DMS79 (cell line): ENCODE measurements at places on chromosomes 13 and 19.

DNA sequence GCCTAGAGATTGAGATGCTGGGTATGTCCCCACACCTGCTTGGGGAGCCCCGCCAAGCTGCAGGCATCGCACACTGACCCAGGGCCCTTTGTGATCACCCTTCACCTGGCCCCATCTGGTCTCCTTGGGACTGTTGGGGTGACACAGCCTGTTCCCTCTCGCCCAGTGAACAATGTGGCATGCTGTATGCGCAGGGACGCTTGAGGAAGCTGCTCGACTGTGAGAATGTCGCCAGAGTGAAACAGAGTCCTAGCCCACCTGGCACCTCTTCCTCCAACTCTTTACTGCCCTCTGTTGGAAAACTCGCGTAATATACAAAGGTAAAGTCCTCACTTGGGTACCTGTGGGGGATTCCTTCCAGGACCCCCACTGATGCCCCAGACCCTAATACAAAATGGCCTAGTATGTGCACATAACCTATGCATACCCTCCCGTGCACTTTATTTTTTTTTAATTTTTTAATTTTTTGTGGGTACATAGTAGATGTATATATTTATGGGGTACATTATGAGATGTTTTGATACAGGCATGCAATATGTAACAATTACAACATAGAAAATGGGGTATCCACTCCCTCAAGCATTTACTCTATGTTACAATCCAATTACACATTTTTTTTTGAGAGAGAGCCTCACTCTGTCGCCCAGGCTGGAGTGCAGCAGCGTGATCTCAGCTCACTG lies 9.0 kb downstream of the BLOC1S3 start:
- peak; percentile 11 for DNase-seq

- DNase-seq = no peak
Observed at GRCh38 chr19:16462757-16463250, 9.0 kb downstream of the EPS15L1 start.

- no peak for DNase-seq
Observed at GRCh38 chr19:2800506-2800905, 15.2 kb downstream of the THOP1 start.

GRCh38 chr13:75960538-75960994 lies 324.4 kb downstream of the LMO7 start:
- no peak for DNase-seq

DNA sequence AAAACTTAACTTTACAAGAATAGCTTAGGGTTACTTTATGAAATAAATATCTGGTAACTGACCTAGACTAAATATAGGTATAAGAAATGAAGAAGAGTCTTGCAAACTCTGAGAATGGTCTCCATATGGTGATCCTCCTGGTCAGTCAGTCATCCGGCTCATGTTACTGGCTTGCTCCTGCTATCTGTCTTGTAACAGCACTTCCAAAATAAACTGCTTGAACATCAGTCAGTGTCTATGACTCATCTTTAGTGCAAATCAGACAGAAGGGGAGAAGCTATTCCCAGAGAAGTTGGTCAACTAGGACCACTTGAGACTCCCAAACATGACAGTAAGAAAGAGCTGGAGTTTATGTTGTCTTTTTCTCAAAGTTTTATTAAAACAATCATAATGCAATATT lies 1550.9 kb downstream of the PCDH9 start:
- DNase-seq = no peak

DNA sequence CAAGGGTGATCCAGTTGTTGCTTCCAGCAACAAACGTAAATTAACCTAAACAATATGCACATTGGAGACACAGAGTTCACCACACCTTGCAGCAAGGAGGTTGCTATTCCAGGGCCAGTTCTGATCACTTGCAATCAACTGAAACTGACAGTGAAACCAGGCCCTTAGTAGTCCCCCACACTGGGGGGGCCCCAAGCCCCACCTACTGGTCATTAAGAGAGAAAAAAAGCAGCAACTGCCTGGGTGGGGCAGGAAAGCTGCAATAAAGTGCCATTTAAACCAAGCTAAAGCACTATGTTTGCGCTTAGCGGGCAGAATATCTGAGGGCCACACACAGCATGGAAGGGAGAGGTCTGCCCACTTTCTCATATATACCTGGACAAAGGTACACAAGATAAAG lies 51.5 kb downstream of the ATP7B start:
- no peak for DNase-seq

DNA sequence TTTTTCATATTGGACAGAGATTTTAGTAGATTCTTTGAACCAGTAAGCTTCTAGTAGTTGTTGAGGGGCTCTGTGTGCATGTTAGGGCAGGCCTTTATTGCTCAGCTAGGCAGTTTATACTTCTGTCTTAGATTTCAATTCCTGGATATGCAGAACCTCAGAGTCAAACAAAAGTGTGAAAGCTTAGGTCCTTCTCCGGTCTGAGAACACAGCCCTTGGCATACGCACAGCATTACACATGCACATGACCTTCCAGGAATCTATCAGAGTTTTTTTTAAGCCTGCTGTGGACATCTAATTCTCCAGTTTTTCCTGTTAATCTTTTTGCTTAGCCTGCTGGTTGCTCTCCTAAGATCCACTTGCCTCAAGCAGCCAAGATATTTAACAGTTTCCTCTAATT lies 77.9 kb upstream of the KL start:
- DNase-seq = peak; percentile 16
